ENCODE measurements at places on chromosomes 7 and 10.

- DNase-seq = no peak
These were observed 25.2 kb upstream of the GNAT3 start for GRCh38 chr7:80537091-80537490.

DNA sequence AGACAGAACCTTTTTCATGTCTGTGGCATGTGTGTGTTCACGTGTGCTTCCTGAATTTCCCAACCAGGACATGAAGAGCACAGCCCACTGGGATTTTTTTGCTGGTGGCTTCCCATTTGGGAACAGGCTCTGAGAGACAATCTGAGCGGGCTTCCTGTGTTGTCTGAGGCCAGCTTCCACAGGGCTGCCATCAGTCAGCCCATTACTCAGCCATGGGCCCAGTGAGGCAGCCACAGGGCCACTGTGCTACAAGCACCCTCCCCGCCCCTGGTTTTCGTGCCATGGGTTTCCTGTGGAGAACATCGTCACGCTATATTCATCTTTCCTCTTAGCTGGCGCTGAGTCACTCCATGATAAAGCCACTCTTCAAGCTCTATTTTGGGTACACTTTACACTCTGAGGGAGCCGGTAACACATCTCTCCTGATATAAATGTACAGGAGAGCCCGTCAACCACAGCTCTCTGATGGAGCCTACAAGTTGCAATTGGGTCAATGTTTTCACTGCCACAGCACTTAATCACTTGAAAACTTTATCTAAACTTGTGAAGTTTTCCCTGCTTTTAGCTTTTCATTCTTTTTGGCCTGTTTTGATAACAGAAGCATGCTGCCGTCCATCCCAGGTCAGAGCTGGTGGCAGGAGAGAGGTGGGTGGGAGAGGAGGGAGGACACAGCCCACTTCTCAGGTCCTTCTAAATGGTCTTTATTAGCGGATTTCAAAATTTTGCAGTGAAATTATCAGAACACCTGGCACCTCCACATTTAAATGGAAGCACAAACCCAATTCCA, 96.9 kb downstream of the HIPK2 start:
- DNase-seq = peak; percentile 54

- no peak for DNase-seq
These were observed 251.8 kb downstream of the BMPER start for GRCh38 chr7:34157137-34157536.

DNA sequence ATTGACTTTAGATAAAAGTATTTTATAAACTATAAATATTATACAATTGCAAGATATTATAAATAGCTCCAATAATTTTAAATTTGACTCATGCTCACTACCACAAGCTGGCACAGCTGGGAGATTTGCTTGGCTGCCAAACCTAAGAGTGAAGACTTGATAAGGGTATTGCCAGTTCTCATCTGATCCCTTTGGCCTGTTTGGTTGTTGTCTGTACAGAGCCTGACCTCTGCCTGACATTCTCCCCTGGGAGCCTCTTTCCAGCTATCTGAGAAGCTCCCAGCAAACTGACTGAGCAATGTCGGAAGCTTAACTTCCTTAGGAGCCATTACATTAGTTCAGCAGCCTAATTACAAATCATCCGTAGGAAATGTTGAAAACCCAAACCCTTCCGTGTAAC, 10.2 kb upstream of the LMOD2 start:
- no peak for DNase-seq

GRCh38 chr10:114495303-114495702, 91.0 kb upstream of the AFAP1L2 start:
- DNase-seq = no peak

DNA sequence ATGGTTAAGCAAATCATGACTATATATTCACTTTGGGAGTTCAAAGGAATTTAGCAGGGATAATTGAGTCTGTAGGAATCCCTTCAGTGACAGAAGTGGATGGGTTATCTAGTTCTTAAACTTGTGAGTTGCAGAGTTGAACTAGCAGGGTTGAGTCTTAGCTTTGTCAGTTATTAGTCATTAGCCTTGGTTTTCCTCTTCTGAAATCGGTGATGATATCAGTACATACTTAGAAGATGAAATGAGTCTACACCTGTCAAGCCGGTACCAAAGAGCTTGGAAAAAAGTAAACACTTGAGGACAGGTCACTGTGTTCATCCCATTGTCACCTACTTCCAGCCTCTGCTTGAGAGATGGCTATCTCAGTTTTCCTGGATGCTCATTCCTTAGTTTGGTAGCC, 73.5 kb downstream of the BUB3 start:
- no peak for DNase-seq

DNA sequence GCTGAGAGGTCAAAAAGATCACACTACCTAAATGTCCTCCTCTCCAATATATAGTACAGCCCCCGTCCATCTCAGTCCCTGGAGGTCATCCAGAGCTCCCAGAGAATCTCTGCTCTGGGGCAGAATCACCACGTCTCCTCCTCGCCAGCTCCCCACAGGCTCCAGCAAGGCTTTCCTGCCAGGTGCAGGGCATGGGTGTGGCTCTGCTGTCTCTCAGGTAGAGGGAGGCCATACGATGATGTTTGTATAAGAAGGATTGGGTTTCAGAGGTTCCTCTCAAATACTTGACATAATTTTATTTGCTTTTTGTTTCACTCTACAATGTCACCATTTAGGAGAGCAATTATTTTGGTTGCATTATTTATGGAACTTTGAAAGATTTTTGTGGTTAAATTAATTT, 98.3 kb upstream of the PRSS58 start:
- DNase-seq = no peak

DNA sequence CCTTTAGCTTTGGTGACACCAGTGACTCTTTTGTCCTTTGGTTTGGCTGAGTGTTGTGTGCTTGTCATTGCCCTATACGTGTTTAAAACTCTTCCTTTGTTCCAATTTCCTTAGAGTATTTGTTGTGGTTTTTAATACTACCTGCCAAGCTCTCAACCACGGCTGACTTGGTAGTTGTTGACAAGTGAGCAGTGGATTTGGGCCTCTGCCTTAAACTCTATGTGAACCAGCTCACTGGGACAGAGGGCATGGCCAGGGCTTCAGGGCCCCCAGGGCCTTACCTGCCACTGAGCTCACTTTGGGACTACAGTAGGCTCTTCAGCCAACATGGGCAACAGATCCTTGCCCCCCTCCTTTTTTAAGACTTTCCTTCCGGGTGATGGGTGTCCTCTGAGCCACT, 9.6 kb upstream of the DMBT1 start:
- no peak for DNase-seq

DNA sequence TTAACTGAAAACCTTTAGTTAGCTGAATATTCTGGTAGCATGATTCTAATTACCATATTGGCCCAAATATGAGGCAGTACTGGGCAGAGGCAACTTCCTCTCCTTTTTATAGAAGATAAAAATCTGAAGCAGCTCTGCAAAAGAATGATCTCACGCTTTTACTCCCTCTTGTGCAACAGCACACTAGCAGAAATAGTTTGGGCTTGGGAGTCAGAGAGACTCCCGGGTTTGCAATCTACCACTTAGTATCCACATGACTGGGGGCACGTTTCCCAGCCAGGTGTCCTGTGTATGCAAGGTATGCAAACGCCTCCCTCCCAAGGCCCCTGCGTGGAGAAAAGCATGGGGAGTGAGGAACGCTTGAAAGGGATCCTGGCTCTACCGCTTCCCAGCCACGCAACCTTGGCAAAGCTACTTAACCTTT, 47.2 kb upstream of the RHEB start:
- DNase-seq = no peak

GRCh38 chr7:27101957-27102580, 414 bp downstream of the HOXA2 start:
- DNase-seq = no peak

DNA sequence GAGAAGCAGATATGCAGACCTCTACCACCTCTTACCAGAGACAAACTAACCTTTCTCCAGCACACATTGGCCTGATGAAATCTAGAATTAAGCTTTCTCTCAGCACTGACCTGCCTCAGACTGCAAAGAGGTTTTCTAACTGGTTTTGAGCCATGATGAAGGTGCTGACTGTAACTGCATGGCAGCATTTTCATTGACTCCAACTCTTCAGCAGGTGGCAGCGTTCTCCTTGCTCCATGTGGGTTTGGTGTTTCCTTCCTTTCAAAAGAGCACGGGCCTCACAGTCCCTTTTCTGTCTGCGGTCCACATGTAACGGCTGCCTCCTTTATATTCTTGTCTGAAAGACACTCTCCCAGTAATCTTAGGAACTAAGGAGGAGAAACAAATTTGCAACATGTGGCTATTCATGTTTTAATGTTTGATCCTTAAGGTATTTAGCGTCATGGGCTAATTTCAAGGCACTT, 12.6 kb downstream of the KLLN start:
- peak; percentile 23 for DNase-seq

- DNase-seq = no peak
These were observed 120.6 kb downstream of the SEM1 start for GRCh38 chr7:96589038-96589437.

DNA sequence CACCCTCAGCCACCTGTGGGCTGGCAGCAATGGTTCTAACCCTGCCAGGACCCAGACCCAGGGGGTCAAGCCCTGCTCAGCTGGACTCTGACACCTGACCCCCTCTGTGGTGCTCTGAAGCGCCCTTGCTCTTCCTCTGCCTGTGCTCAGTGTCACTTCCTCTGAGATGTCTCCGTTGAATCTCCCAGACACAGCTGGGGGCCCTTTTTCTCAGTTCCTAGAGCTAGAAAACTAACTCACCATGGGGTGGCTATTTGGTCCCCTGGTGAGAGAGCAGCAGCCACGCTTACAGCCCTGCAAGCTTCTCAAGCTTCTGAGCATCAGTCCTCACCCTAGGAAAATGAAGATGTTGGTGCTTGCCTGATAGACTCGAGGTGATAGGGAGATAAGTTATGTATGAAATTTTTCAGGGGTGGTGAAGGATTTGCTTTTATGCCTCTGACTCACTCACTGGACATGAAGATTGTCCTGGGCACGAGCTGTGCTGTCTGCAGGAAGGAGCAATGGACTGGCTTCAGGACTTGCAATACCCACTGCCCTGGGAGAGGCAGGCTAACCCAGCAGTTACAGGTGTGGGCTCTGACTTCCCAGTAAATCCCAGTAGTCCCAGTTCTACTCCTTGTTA, 29.6 kb downstream of the COL13A1 start:
- DNase-seq = no peak

- no peak for DNase-seq
These were observed 32.4 kb upstream of the CDK6 start for GRCh38 chr7:92868683-92869293.

DNA sequence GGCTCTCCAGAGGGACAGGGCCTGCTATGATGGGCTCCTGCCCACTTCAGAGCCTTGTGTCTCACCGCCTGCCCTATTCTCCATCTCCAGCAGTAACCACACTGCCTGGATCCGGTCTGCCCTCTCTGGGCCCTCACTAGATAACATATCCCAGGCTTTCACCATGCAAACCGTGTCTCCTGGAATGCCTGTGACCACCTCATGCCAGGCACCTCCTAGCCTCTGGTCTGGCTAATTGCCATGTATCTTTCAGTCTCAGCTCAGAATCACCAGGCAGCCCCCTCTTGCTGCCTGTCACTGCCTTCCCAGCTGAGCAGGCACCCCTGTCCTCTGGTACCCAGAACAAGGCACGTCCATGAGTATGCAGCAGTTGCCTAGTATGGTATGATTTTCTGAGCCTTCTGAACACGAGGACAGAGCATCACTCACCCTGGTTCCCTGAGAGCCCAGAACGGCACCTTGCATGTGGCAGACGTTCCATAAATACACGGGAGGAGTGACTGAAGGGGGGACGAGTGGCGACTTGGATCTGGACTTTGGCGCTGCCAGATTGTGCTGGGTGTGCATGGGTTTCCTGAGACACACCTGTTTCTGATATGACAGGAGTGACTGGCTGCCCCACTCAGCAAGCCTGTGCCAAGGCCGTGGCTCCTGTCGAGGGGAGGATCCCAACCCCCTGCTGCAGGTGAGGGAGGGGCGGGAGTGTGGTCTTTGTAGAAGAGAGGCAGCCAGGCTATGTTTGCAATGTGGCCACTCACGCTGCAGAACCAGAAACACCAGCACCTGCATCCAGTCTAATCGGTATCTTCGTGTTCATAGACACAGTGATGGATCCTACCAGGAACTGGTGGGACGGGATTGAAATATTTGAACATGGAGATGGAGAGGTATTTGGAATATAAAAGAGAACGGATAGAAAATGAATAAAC, 95.2 kb downstream of the VOPP1 start:
- no peak for DNase-seq

- DNase-seq = no peak
These were observed 69.8 kb downstream of the PRPF18 start for GRCh38 chr10:13656337-13657100.

- DNase-seq = no peak
These were observed 584.6 kb downstream of the CNTNAP2 start for GRCh38 chr7:146701166-146701565.

GRCh38 chr10:14312014-14312413, 18.7 kb downstream of the FRMD4A start:
- DNase-seq = no peak

- DNase-seq = no peak
These were observed 233.5 kb upstream of the MGMT start for GRCh38 chr10:129233351-129234148.

DNA sequence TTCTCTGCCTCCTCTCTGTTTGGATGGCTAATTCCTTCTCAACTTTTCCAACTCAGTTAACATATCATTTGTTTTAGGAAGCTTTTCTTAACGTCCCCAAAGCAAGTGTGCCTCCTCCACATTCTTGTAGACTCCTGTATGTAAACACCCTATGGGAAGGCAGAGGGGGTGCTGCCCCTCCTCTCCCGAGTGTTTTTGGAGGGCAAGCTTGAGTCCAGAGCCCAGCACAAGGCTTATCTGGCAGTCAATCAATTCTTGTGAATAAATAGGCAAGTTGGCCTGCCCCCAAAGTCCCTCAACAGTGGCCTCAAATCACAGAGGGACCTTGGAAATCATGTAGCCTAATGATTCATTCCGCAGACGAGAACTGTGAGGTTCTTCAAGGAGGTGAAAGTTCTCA, 305.6 kb downstream of the RPS24 start:
- no peak for DNase-seq

DNA sequence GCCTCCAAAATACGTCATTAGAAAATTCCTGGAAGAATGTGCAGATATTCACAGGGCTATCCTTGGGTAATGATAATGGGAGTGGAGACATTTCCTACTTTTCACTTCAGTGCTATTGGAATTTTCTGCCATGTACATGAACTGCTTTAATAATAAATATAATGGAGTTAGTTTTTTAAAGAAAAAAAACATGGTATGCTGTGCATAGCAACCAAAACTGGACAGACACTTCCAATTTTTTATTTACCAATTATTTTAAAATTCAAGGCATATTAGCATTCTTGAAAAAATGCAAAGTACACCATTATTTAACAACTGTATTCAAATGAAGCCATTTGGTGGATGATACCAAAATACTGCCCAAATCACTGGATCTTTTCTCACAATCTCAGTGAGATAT, 3.3 kb downstream of the XRCC2 start:
- no peak for DNase-seq

- DNase-seq = no peak
These were observed 123.5 kb downstream of the KMT2C start for GRCh38 chr7:152312316-152312715.
